ENCODE measurements at places on chromosomes 7 and 10.

DNA sequence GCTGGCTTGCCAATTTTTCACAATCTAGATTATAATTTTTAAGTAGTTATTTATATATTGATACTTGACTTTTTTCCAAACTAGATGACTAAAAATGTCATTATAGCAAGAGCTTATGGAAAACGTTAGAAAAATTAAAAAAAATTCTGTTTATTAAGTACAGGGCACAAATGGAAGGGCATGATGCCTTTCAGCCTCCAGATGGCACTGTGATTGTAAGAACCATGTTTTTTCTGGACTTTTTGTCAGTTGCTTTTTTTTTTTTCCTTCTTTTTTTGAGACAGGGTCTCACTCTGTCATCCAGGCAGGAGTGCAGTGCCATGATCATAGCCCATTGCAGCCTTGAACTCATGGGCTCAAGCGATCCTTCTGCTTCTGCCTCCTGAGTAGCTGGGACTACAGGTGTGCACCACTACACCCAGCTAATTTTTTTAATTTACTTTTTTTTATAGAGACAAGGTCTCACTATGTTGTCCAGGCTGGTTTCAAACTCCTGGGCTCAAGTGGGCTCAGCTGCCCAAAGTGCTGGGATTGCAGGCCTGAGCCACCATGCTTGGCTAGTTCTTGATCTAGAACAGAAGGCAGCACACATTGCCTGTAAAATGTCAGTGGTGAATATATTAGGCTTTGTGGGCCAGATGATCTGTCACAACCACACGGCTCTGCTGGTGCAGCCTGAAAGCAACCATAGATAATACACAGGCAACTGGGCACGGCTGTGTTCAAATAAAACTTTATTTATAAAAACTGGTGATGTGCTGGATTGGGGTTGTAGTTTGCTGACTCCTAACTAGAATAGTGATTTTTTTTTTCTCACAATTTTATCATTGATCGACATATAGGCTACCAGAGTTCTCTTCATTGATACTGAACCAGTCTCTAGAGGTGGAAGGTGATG is 27.4 kb downstream of the UCMA start:
- no peak for DNase-seq

GRCh38 chr7:158743219-158743618 is 38.6 kb upstream of the NCAPG2 start:
- no peak for DNase-seq

GRCh38 chr10:95837783-95838182 is 70.0 kb upstream of the CC2D2B start:
- no peak for DNase-seq

GRCh38 chr7:133919810-133920209 is 207.3 kb upstream of the LRGUK start:
- DNase-seq: no peak

DNA sequence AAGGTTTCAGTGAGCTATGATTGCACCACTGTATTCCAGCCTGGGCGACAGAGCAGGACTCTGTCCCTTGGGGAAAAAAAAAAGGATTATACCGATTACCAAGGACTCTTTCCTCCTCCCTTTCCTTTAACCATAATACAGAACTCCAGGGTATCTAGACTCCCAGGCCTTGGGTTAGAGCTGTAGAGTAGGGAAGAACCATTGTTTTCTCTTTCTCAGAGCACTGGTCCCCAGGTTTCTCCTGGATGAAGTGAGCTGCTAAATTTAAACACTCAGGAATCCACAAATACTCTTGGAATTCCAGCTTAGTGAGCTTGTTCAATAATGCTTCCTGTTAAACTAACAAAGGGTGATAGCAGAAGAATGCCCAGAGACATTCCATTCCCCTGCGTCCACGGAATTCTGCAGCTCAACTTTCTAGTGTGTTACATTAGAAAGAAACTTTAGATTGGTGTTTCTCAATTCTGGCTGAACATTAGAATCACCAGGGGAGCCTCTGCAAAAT is 14.6 kb upstream of the RPEL1 start:
- DNase-seq: no peak

GRCh38 chr10:91096274-91096673 is 124.2 kb upstream of the PCGF5 start:
- no peak for DNase-seq

GRCh38 chr10:104262055-104262454 is 6.9 kb upstream of the GSTO2 start:
- no peak for DNase-seq

DNA sequence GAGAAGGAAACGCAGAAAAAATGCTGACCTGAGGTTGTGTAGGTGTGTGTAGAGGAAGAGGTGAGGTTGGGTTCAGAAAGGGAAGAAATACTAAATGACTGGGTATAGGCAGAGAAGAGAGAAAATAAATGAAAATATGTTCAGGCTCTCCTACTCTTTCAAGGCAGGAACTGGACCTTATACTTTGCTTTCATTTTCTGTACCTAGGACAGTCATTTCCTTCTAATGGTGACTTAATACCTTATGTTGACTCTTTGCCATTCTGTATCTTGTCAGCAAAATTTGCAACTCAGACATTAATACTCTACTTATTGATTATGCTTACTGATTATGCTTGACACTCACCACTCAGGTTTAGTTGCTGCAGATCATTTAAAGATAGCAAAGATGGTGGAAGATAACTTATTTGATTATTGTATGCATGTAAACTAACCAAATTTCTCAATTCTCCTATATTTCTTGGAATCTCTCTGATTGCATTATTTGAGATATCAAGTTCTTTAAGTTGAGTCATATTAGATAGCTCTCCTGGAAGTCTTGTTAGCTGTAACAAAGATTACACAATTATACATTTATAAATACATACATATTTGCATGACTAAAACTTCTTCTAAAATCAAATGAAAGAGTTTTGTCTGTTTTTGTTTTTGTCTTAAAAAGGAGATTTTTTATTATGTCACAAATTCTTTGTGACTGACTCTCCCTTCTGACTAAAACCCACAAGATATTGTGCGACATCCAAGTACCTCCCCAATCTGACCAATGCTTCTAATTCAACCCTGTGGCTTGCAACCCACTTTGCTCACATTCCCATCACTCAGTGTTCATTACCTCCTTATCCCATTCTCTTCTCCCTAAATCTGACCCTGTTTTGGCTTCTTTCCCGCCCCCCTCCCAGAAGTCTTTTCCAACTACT is 20.0 kb downstream of the LRRD1 start:
- DNase-seq: no peak

GRCh38 chr7:34991938-34992840 is 45.1 kb downstream of the DPY19L1 start:
- no peak for DNase-seq

DNA sequence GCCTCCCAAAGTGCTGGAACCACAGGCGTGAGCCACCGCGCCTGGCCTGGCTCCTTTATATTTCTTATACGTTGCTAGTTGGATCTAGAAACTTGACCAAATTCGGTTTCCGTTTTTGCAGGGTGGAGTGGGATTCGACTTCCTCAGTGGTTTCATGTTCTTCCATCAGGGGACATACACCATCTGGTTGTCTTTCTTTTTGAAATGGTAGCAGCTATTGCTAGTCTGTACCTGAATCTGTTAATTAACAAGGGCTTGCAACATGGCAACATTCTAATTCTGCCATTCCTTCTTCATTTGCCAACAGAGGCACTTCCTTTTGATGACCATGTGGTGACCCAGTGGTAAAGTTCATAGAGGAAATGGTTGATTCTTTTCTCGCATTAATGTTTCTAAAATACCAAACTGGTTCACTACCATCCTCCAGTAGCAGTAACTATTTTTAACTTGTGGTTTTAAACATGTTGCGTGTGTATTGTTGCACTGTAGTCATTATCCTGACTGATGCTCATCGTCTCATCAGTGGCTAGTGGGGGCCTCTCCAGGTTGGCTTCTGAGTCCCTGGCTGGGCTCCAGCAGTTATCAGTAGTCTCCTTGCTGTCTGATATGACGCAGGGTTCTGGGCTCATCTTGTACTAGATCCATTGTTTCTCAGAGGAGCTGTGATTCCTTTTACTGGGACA is 159.2 kb downstream of the RGS10 start:
- DNase-seq: no peak

- DNase-seq: no peak
These were observed 25.5 kb downstream of the HELLS start for GRCh38 chr10:94571081-94571480.

- DNase-seq: no peak
These were observed 273.1 kb downstream of the AUTS2 start for GRCh38 chr7:69871213-69871885.

DNA sequence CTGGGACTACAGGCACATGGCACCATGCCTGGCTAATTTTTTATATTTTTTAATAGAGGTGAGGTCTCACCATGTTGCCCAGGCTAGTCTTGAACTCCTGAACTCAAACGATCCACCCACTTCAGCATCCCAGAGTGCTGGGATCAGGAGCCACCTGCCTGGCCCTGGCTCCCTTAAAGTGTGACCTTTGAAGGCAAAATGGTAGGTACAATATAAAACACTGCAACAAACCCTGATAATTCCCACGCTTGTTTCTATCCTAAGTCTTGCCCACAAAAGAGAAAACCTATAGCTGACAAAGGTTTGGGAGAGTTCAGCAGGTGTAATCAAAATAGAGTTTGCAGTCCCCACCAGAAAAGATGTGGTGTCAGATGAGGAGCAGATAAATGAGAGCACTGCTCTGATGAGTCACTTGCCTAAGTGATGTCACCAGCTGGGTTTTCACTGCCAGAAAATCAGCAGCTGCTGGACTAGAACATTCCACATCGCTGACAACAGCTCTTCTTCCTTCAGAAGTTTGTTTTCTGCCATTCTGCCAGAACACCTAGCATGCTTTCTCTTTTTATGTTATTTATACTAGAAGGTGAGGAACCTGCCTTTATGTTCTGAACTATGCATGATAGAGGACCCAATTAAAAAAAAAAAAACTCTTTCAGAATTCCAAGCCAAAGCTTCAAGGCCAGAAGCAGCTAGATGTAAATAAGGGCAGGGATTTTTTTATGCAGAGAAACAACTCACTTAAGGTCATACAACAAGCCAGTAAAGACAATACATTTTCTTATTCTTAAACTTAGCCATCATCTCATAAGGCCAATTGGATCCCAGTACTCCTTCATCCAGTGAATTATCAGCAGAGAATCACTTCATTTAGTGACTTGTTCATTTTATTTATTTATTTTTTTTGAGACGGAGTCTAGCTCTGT is 18.0 kb downstream of the PURB start:
- no peak for DNase-seq

DNA sequence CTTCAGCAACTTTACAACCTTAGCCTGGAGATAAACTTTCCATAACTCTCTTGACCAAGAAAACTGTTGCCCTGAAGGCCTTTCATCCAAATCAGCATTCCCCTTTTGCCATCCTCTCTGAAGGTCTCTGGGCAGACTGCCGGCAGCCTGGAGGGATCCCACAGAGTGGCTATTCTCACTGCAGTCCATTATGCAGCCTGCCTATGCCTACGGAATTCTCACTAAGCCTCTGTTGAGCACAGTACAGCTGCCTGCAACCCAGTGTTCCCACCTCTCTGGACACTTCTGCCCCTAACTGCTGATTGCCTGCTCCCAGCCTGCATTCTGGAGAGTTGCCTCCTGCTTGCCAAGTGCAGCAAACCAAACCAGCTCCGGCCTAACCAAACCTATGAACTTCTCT is 548.9 kb upstream of the STEAP1 start:
- no peak for DNase-seq

- no peak for DNase-seq
These were observed 32.8 kb upstream of the CPN1 start for GRCh38 chr10:100114460-100114859.

DNA sequence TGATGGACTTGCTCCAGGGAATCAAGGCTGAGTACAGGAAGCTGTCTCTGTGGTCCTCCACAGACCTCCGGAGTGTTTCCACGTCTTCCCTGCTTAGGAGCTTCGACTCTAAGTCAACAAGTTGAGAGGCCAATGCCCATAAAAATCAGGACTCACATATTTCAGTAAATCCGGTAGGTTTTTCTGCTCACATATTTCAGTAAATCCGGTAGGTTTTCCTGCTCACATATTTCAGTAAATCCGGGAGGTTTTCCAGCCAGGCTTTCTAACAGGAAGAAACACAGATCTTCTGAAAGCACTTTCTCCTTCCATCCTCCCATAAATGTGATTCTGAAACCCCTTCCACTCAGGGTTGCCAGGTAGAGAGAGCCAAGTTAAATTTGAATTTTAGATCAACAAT is 340.1 kb upstream of the SHH start:
- no peak for DNase-seq

GRCh38 chr10:97154781-97155180 is 31.0 kb downstream of the SLIT1 start:
- no peak for DNase-seq

- peak; percentile 82 for DNase-seq
These were observed 39.1 kb upstream of the PFKFB3 start for GRCh38 chr10:6163364-6164270.

DNA sequence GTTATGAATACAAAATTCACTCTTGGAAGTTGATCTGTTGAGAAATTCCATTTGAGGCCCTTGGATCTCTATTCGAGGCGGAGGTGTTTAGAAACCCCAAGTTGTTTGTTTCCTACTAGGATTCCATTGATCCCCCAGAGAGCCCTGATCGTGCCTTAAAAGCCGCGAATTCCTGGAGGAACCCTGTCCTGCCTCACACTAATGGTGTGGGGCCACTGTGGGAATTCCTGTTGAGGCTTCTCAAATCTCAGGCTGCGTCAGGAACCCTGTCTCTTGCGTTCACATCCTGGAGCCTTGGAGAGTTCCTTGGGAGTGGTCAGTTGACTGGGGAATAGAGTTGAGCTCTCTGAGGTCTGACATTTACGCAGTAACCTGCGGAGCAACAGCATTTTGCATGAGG is 1.2 kb downstream of the CFAP69 start:
- no peak for DNase-seq

- DNase-seq: no peak
These were observed 584 bp upstream of the RUNDC3B start for GRCh38 chr7:87627634-87627994.

DNA sequence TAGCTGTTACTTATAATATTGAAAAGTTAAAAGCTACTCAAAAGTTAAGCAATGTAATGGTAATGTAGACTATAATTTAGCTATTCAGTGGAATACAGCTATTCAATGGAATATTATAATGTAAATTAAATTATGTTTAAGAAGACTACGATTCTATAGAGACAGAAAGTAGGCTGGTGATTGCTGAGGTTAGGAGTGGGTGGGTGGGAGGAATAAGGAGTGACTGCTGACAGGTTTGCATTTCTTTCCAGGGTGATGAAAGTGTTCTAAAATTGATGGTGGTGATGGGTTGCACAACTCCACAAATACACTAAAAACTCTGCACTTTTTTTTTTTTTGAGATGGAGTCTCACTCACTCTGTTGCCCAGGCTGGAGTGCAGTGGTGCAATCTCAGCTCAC is 21.4 kb downstream of the DENND2A start:
- no peak for DNase-seq

GRCh38 chr7:81573128-81573527 is 196.7 kb downstream of the HGF start:
- DNase-seq: no peak

All from stimulated activated CD4-positive, alpha-beta T cell treated with anti-CD3 and anti-CD28 coated beads, Interleukin-1b, Interleukin-23, amount 100 ng/mL, for 1 hour (primary cell).